ENCODE measurements at places on chromosomes 12 and 14.

DNA sequence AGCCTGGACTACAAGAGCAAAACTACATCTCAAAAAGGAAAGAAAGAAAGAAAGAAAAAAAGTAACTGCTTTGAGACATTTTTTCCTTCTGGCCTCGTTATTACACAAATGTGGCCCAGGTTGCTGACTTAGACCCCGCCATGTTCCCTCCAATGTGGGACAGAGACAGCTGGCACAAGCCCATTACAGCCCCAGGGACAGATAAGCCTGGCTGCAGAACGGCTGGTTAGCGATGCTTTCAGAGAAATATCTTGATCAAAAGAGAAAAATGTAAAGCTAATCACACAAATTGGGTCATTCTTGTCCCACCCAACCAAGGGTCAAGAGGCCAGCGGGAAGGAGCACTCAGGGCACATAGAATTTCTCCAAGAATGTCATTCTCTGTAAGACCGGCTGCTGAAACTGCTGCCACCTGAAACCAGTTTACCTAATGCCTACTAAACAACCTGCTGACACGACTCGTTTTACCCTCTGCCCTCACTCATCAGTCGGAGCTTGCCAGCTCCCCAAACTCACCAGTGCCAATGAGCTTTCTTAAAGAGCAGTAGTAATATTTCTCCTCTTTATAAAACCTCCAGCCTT is 63.1 kb downstream of the TNFAIP2 start:
- DNase-seq: no peak

DNA sequence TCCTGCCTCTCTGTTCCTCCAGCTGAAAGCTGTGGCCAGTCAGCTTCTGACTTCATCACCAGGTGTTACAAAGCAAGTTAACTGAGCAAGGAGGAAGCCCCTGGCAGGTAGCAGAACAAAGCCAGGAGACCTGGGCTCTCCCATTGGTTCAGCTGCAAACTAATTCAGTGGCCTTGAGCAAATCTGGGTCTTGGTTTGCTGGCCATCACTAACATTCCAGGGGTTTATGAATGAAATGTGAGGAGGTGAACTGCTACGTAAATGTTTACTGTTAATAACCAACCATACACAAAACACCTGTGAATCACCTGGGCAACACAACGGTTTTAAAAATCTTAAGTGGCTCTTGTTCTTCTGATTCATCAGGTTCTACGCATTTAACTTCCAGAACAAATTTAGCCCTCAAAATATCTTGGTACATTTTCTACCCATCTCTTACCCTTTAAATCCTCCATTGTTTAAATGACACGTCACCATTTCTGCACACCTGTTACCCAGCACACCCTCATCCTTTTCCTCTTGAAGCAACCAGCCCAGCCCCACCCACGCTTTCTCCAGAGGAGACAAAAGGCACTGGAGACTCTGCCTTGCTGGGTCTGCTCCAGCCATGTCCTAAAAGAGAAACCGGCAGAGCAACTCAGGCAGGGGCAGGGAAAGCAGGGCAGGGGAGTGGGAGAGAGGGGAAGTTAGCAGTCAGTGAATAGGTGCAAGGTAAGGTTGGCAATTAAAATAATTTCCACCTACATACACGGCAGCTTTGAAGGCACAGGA is 49.3 kb upstream of the TSPAN11 start:
- no peak for DNase-seq

GRCh38 chr12:388541-389141 is 479 bp downstream of the KDM5A start:
- DNase-seq: no peak

- no peak for DNase-seq
Measured at GRCh38 chr12:123050913-123051312, 70.4 kb downstream of the ARL6IP4 start.

DNA sequence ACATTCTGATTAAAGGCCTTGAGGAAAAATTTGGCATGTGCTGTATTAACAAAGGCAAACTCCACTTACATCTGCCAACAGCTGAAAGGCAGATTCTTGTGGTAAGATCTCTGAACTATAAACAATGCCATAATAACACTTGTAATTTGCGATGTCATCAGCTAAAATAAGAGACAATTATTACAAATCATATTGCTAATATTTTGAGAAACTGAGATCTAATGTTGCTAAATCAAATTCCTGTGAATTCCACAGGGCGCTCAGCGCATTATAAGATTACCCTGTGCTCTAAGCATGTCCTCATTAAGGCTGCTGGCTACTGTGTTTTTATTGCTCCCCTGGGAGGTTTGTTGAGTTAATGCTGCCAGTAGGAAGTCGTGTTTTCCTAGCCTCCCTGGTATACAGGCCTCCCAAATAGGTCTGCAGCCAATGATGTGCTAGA is 244.8 kb downstream of the DACT1 start:
- no peak for DNase-seq

DNA sequence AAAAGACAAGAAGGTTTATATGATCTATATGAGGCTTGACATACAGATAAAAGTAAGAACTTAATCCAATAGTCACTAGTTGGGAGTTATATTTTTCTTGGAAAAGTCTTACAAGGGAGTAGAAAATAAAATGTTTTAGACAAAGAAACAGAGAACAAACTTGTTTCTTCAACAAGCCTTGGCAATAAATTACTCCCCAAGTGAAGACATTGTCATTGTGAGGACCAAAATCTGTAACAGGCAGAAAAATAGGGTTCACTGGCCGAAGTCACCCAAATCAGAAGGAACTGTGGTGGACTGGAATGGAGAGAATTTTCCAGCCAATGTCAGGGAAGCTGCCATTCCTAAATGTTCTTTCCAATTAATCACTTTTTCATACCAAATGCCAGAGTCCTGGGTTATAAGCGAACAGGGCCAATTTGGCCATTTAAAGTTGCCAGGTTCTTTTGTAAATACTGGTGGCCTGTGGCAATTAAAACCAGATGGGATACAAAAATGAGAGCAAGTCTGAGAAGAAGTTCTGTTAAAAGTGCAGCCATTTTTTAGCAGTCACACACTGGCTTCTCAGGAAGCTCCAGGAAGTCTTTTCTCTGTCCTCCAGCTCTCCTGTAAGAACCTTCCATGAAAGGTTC is 117.3 kb upstream of the OVCH1 start:
- no peak for DNase-seq

DNA sequence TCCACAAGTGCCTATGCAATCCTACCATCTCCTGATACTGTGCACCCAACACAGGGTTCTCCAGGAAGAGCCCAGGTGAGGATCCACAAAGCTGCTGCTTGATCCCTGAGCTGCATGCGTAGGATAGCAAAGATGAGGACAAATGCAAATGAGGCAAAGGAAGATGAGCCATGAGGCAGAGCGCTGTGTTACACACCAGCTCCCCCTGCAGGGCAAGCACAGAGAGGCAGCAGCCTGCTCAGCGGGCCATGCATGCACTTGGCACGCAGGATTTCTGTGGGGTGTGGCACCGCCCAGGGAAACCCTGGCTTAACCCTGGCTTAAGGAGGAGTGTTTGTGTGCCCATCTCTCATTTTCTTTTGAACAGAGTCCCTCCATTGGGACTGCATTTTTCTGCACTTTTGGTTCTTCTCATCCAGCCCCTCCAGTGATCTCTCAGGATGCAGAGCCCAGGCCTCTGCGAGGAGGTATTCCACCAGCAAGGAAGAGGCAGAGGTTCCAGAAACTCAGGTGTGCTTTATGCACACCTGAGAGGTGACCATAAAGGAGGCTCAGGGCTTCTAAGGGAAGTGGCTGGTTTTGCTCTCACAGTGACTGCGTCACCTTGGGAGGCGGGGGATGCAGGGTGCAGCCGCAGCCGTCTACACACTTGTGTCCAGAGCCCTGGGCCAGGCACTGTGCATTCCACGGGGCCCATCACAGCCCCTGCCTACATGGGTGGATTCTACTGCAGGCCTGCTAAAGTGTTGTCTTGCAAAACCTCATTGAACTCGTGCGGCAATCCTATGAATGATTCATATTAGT is 973.3 kb upstream of the TMEM132C start:
- DNase-seq: no peak
